ENCODE measurements at places on chromosomes 11 and 22.
A peak's percentile ranks its signal among the peaks of the same experiment; 100 is the strongest.

DNA sequence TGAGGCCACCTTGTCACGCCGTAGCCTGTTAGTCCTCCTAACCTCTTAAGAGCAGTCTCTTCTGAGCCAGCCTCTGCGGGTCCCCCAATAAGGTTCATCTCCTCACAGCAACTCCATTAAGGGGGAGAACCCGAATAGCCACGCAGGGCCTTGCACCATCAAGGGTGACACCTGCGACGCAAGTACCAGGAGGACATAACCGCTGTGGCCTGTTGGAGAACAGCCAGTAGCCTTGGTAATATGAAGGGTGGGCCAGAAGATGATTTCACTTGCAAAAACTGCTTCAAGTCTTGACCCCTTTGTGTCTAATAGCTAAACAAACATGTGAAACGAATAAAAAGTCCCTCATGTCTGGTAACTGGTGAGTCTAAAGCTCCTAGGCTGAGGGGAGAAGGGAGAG, 14.8 kb downstream of the ARFGAP2 start:
- no peak for DNase-seq

GRCh38 chr11:6418557-6419008, 311 bp downstream of the APBB1 start:
- DNase-seq: no peak

GRCh38 chr22:17842386-17842785, 68.1 kb upstream of the BID start:
- DNase-seq: no peak

DNA sequence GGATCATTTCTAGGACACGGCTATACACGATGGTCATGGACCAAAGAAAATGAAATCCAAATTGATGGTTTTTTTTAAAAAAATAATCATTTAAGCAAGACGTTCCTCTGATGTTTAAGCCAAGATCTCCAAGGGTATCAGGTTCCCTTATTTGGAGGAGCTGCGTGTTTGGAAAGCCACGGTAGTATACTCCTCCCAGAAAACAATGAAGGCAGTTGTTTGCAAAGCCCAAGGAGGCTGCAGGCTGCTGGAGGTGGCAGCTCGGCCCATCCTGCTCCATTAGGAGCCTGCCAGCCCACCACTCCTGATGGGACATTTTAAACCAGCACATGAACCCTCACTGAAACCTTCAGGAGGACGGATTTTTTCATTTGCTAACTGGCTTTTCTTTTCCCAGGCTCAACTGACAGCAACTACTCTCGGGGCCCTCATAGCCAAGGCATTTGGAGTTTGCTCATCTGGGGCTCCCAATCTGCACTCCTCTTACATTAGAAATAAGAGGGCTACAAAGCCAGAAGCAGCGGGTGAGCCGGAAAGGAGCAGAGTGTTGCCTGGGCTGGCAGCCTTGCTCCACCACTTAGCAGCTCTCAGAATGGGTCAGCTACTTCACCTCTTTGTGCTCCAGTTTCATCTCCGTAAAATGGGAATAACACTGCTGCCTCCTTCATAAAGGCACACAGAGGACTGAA, 58.4 kb downstream of the ABTB2 start:
- no peak for DNase-seq

DNA sequence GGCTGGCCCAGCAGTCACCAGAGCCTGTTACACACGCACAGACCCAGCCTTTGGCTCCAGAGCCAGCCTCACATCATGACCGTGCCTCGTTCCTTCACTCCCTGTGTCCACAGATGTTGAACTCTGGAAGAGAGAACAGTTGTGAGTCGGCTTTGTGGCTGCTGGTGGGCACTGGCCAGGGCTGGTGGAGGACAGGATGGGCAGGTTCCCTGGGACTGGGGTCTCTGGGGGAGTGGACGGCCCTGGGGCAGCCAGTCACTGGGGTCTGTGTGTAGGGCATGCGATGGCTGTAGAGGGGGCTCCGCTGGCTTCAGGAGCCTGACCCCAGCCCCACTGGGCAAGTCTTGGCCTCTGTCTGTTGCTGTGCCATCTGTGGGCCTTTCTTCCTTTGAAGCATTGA, 1070.1 kb downstream of the BRD1 start:
- DNase-seq: peak; percentile 2

- no peak for DNase-seq
These were observed 46.2 kb downstream of the C11orf71 start for GRCh38 chr11:114354076-114354475.

DNA sequence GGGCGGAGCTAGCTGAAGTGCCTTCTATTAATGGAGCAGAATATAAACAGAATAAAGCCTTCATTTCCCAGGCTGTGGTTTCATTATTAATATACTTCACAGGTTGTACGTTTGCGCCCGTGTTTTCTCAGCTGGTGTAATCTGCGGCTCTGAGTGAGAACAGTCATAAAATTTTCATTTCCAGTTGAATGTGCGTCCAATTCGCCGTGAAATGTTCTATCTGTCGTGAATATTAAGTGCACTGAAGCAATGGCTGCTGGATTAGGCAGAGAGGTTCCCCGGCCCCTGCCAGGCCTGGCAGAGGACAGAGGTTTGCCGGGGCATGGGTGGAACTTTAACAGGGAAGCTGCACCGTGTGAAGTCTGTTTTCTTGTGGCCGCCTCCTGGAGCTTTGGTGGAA, 874.4 kb downstream of the NTM start:
- no peak for DNase-seq

DNA sequence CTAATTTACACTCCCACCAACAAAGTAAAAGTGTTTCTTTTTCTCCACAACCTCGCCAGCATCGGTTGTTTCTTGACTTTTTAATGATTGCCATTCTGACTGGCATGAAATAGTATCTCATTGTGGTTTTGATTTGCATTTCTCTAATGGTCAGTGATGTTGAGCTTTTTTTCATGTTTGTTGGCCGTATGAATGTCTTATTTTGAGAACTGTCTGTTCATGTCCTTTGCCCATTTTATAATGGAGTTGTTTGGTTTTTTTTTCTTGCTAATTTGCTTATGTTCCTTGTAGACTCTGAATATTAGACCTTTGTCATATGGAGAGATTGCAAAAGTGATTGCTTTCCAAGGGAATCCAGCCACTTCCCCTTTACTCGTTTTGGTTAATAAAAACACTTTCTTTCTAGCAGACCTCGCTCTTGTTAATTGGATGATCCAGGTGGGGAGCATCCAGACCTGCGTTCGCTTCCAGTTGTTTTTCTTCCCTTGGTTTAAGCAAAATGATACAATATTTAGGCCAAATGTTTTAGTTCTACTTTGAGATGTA, 17.1 kb upstream of the APOL4 start:
- DNase-seq: no peak

- DNase-seq: no peak
These were observed 21.8 kb downstream of the OR5AN1 start for GRCh38 chr11:59380263-59381059.

- no peak for DNase-seq
These were observed 36.3 kb upstream of the SORL1 start for GRCh38 chr11:121415856-121416255.

DNA sequence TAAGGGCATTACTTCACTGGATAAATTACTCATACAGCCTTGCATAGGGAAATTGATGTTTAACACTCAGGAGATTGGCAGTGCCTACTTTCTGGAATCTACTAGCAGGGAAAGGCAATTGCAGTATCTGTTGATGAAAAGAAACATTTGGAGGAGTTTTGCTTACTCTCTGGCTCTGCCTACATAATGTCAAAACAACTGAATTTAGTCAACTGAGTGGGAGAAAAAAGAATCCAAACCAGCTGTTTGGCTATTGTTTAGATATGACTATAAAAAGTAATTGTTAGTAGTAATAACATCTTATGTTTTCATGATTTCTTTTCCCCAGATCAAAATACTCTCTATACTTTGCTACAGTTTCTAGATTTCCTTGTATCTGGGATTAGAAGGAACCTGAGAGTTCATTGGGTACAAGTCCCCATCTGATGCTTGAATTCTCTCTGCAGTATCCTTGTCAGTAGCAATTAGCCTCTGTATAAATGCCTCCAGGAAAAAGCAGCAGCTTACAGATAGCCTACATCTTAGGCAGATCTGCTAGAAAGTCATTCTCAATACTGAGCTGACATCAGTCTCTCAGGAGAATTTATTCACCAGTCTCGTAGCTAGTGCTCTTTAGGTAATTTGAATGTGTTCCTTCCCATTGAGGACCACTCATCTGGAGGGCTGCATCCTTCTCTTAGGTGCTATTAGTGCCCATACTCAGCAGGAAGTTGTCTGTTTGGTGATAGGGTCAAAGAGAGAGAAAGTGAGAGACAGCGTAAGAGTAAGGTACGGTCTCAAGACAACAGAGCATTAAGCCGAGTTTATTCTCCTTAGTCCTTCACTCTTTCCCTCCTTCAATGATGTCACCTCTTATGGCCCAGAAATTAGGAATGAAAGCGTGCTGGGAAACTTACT, 185.9 kb upstream of the CCDC90B start:
- no peak for DNase-seq

GRCh38 chr11:92595052-92595451, 370.4 kb downstream of the FAT3 start:
- DNase-seq: no peak

GRCh38 chr11:14342906-14343305, 16.1 kb downstream of the RRAS2 start:
- DNase-seq: no peak

DNA sequence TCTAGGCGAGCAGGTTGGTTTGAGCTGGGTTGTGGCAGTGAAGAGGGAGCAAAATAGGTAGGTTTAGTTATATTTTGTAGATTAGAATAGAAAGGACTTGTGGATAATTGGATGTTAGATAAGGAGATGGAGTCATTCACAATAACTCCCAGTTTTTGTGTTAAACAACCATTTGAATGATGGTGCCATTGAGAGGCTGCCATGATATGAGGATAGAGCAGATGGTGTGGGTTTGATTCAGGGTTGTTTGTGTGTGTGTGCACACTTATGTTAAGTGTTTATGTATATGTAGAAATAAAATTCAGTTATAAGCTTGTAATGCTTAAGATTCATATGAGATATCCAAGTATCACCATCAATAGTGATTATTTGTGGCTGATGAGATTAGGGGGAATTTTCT, 166.6 kb downstream of the NXPE2 start:
- DNase-seq: no peak

- peak; percentile 39 for DNase-seq
These were observed 58.4 kb downstream of the CD82 start for GRCh38 chr11:44623731-44624491.

- DNase-seq: no peak
These were observed 132.7 kb downstream of the DBX1 start for GRCh38 chr11:20027556-20028013.

DNA sequence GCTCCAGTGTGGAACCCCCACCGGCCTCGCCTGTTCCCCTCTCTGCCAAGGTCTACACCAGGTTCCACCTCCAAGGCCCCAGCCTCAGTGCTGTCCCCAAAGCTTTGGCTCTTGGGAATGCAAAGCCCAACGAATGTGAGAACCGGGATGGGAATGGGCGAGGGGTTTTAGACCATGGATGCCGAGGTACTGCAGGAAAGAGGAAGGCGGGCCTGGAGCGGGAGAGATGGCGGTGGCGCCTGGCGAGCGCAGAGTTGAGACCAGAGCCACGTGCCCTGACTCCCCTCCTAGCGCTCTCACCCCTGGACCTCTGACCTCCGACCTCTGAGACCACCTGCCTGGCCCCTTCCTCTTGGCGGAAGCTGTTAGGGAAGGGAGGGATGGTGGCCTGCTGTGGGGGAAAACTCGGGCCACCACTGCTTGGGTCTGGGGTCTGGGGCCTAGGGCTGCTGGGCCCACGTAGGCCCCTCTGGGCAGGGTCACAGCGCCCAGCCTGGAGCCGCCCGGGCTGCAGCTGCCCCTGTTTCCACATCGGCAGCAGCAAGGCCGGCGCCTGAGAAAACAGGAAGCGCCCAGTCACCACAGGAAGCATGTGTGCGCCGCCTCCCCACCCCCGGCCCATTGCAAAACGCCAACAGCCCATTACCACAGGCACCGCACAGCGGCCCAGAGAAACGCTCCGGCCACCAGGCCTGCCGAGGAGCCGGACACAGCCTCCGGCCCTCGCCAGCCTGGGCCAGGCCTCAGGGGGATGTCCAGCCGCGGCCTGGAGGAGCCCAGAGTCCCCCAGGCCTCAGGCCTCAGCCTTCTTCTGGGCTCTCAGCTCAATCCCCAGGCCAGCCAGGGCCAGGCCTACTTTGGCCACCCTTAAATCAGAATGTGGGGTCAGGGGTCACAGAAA, 13.8 kb upstream of the SLC39A13 start:
- no peak for DNase-seq

DNA sequence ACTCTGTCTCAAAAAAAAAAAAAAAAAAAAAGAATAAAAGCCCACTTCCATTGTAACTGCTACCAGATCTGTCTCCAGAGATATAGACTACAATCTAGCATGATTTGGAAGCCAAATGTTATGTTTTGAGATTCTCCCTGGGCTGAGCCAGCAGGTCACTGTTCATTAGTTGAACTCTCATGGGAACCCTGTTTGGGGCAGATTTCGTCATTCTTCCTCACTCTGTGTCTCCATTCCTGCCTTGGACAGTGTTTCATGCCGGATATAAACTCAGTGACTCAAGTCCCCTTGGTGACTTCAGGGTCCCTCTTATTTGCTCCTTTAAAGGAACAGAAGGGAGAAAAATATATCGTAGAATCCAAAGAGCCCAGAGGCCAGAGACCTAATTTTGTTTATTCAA, 378.1 kb downstream of the LARGE1 start:
- DNase-seq: no peak

DNA sequence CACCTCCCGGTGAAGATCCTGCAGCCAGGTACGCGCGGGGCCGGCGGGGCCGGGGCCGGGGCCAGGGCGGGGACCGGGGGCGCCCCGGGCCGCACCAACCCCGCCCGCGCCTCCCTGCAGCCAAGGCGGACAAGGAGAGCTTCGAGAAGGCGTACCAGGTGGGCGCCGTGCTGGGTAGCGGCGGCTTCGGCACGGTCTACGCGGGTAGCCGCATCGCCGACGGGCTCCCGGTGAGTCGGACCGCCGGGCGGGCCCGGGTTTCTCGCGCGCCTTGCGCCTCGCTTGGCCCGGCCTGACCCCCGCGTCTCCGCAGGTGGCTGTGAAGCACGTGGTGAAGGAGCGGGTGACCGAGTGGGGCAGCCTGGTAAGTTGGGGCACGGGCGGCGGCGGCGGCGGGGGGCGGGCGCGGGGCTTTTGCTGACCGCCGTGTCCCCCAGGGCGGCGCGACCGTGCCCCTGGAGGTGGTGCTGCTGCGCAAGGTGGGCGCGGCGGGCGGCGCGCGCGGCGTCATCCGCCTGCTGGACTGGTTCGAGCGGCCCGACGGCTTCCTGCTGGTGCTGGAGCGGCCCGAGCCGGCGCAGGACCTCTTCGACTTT, 531 bp downstream of the PIM3 start:
- peak; percentile 33 for DNase-seq

DNA sequence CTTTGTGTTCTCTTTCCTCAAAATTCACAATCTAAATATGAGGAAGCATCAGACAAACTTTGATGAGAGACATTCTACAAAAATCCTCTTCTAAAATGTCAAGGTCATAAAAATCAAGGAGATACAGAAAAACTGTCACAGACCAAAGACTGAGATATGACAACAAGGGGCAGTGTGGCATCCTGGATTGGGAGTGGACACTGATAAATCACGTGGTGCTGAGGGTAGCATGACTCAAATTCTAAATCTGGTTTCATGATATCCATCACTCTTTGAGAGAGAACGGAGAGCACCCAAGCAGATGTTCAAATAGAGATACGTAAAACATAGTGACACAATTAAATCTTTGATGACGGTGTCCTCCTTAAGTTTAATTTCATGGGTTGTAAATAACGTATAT, 13.0 kb upstream of the CARD18 start:
- DNase-seq: no peak

GRCh38 chr22:33841281-33842005, 78.8 kb downstream of the LARGE1 start:
- no peak for DNase-seq

Measured in dorsolateral prefrontal cortex (tissue), 122 donors.